Smooth muscle cell of bladder (primary cell): ENCODE measurements at places on chromosomes 4 and X. TPM values are rescaled to one million over a fixed set of nuclear protein-coding genes. Genes with fewer than 3 reads are reported as not detected.

Gene CAPN6
- total RNA-seq = not detected in 2 replicates

Gene CLIC2
- 3.7 and 3.9 TPM in 2 replicates for total RNA-seq

Gene DNAAF6
- not detected in 2 replicates for total RNA-seq

Gene CPLX1
- total RNA-seq = not detected in 2 replicates

Gene AFP
- 0.55 and 0.85 TPM in 2 replicates for total RNA-seq

Gene GLRA2
- not detected in 2 replicates for total RNA-seq

Gene DGKK
- not detected in 2 replicates for total RNA-seq

Gene PAGE1
- not detected in 2 replicates for total RNA-seq

Gene PASD1
- not detected in 2 replicates for total RNA-seq

Gene SFRP2
- 2.0 TPM in 1 of 2 replicates, not detected in the other for total RNA-seq

Gene GPR119
- not detected in 2 replicates for total RNA-seq
